ENCODE measurements at places on chromosomes 4 and X.

- no peak overlapping the region for H3K27ac ChIP-seq
- H3K4me1 ChIP-seq: no peaks in the 10 kb centered on the region
Measured at GRCh38 chr4:183029365-183029764, 69.7 kb upstream of the WWC2 start.

GRCh38 chr4:4440333-4441061, 53.6 kb downstream of the NSG1 start:
- H3K27ac ChIP-seq: no peak overlapping the region
- H3K36me3 ChIP-seq: peaks cover 45% of the 10 kb centered on the region
- DNase-seq: no peak
- no peaks in the 10 kb centered on the region for H3K27me3 ChIP-seq
- no peaks in the 10 kb centered on the region for H3K4me1 ChIP-seq

GRCh38 chrX:129772796-129773431, 6.8 kb upstream of the SASH3 start:
- peak overlapping the region; percentile 57 for H3K4me3 ChIP-seq
- H3K4me1 ChIP-seq: peaks cover 76% of the 10 kb centered on the region
- H3K36me3 ChIP-seq: no peaks in the 10 kb centered on the region
- H3K27me3 ChIP-seq: no peaks in the 10 kb centered on the region
- DNase-seq: peak; percentile 91
- peak overlapping the region; percentile 98 for H3K27ac ChIP-seq

GRCh38 chrX:109537324-109537665, 651 bp downstream of the NXT2 start:
- peak overlapping the region; percentile 99 for H3K27ac ChIP-seq
- H3K4me1 ChIP-seq: peaks cover 20% of the 10 kb centered on the region
- no peaks in the 10 kb centered on the region for H3K36me3 ChIP-seq

DNA sequence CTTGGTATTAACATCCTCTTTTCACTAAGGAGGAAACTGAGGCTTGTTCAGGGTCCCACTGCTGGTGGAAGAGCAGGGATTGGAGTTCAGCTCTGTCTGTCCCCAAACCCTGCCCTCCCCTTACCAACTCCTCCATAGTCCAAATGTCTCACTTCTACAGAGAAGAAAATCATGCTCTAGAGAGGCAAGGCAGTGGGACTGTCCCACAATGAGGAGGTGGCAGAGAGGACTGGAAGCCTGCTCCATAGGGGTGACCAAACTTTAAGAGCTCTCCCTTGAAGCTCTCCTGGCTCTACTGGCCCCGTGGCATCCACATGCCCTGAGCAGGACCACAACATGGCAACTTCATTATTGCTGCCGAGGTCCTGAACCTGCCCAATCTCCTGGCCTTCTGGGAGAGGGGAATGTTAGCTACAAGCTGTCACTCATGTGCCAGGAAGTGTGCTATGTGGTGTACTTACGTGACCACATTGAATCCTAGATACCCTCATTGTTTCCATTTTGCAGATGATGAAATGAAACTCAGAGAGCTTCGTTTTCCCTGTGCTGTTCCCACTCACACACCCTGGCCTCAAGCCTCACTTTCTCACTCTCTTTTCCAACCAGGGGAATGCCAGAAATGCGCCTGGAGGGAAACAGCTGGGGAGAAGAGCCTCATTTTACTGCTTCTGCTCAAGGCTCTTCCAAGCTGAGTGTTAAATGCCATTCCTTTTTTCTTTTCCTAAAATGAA, 71.5 kb downstream of the ANAPC4 start:
- no peaks in the 10 kb centered on the region for H3K36me3 ChIP-seq
- DNase-seq: no peak
- H3K4me1 ChIP-seq: no peaks in the 10 kb centered on the region
- no peaks in the 10 kb centered on the region for H3K27me3 ChIP-seq

- H3K27me3 ChIP-seq: no peaks in the 10 kb centered on the region
- H3K4me3 ChIP-seq: no peak overlapping the region
- H3K36me3 ChIP-seq: no peaks in the 10 kb centered on the region
Measured at GRCh38 chr4:107258359-107258758, 222.2 kb upstream of the DKK2 start.

DNA sequence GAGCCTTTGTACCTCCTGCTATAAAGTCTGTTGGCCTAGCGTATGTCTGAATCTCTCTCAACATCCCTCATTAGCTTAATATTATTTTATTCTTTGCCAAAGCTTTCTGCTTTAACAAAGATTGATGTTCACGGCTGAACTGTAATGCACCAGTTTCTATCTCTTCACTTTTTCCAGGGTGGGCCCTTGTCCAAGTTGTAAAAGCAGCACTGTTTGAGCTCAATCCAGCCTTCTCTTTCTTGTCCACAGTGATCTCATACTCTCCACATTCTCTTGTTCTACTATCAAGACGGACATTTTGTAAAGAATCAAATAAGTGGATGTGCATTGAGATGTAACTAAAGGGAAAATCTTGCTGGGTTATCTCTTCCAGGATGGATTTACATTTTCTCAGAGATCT, 34.4 kb upstream of the RTL3 start:
- DNase-seq: no peak
- H3K27ac ChIP-seq: no peak overlapping the region
- peaks cover 1% of the 10 kb centered on the region for H3K36me3 ChIP-seq
- H3K4me1 ChIP-seq: peaks cover 2% of the 10 kb centered on the region

DNA sequence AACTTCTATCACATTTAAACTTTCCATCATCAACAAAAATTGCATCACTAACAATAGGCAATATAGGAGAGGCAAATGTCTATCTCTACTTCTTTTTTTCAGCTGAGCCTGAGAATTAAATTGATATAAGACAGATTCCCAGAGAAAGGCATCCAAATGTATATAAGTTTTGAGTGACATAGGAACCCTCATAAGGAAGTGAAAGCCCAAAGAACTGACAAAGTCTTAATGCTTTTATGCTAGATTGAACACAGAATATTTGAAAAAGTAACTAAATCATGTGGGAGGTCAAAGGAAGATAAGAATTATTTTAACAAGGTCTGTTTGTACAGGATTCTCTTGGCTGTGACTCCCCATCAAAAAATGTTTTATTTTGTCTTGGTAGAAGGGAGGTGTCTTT, 714.9 kb downstream of the GRXCR1 start:
- DNase-seq: no peak
- H3K27me3 ChIP-seq: no peaks in the 10 kb centered on the region
- no peak overlapping the region for H3K4me3 ChIP-seq
- no peak overlapping the region for H3K27ac ChIP-seq
- peaks cover 16% of the 10 kb centered on the region for H3K4me1 ChIP-seq

- no peak overlapping the region for H3K4me3 ChIP-seq
- H3K4me1 ChIP-seq: no peaks in the 10 kb centered on the region
- DNase-seq: no peak
- no peak overlapping the region for H3K27ac ChIP-seq
Measured at GRCh38 chr4:141177171-141177570, 43.5 kb upstream of the ZNF330 start.

DNA sequence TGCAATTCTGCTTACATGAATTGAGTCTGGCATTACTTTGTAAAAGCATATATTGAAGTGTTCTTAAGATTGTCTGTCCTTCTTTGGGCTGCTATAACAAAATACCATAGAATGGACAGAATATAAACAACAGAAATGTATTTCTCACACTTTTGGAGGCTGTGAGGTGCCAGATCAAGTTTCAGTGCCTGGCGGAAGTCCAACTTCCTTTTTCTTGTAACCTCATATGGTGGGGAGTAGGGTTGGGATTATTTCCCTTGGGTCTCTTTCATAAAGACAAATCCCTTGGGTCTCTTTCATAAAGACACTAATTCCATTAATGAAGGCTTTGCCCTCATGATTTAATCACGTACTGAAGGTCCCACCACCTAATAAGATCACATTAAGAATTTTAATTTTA, 199.3 kb upstream of the GRID2 start:
- no peak overlapping the region for H3K4me3 ChIP-seq
- no peak overlapping the region for H3K27ac ChIP-seq
- H3K4me1 ChIP-seq: no peaks in the 10 kb centered on the region
- H3K27me3 ChIP-seq: no peaks in the 10 kb centered on the region
- DNase-seq: no peak

DNA sequence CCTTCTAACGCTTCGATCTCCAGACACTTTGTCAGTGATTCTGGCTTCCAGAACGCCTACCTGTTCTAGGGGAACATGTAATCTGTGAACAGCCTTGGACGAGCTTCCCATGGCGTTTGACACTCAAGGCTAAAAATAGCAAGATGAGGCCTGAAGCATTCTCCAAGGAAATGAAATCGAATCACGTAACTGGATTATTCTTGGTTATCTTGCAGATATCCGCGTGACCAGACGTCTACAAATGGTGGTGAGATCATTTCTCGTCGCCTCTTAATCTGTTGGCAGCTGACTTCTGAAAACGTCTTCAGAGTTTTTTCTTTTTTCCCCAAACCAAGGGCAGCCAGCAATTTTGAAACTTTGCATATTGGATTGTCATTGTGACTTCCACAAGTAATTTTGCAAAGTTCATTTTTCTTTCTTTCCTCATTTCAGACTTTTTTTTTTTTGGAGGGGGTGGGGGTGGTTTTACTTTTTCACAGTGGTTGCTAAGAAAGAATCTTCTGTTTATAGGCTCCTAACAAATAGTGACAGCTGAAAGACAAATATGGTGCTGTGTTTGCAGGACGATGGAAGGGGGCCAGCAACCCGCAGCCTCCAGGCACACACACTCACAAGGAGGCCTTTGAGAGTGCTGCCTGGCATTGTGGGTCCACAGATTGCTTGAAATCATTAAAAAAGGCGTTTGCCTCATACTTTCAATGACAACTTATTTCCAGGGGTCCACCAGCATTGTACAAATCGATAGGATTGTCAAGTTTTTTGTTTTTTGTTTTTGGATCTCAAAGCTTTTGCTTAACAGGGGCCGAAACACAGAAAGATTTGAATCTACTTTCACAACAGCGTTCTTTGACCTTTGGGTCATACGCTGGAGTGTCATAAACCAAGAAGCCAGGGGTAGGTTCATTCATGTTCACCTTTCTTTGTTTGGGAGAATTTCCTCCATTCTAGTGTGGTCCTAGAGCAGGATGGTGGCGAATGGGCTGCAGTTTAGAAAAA, 32.4 kb upstream of the PDLIM3 start:
- H3K4me1 ChIP-seq: no peaks in the 10 kb centered on the region
- H3K27me3 ChIP-seq: peaks cover 10% of the 10 kb centered on the region
- H3K27ac ChIP-seq: no peak overlapping the region
- no peaks in the 10 kb centered on the region for H3K36me3 ChIP-seq
- no peak for DNase-seq

- no peaks in the 10 kb centered on the region for H3K36me3 ChIP-seq
- no peak overlapping the region for H3K4me3 ChIP-seq
- no peak for DNase-seq
- H3K27me3 ChIP-seq: peaks cover 5% of the 10 kb centered on the region
Measured at GRCh38 chr4:38950159-38950558, 82.0 kb downstream of the TMEM156 start.

GRCh38 chr4:88696630-88697029, 999 bp downstream of the NAP1L5 start:
- H3K36me3 ChIP-seq: peaks cover 20% of the 10 kb centered on the region
- no peaks in the 10 kb centered on the region for H3K27me3 ChIP-seq
- no peak for DNase-seq
- H3K4me1 ChIP-seq: peaks cover 16% of the 10 kb centered on the region
- H3K27ac ChIP-seq: no peak overlapping the region

GRCh38 chrX:8743126-8743732, 11.3 kb upstream of the ANOS1 start:
- H3K4me3 ChIP-seq: no peak overlapping the region
- H3K27ac ChIP-seq: no peak overlapping the region
- no peaks in the 10 kb centered on the region for H3K4me1 ChIP-seq
- peaks cover 18% of the 10 kb centered on the region for H3K27me3 ChIP-seq

- no peak overlapping the region for H3K4me3 ChIP-seq
- peak overlapping the region; percentile 77 for H3K27ac ChIP-seq
- no peak for DNase-seq
- peaks cover 20% of the 10 kb centered on the region for H3K27me3 ChIP-seq
- no peaks in the 10 kb centered on the region for H3K36me3 ChIP-seq
Measured at GRCh38 chr4:8188743-8189550, 10.1 kb upstream of the SH3TC1 start.

GRCh38 chr4:109040441-109040840, 262.0 kb downstream of the COL25A1 start:
- H3K27me3 ChIP-seq: no peaks in the 10 kb centered on the region
- no peaks in the 10 kb centered on the region for H3K36me3 ChIP-seq
- no peak overlapping the region for H3K4me3 ChIP-seq
- H3K27ac ChIP-seq: no peak overlapping the region
- no peaks in the 10 kb centered on the region for H3K4me1 ChIP-seq
- no peak for DNase-seq

DNA sequence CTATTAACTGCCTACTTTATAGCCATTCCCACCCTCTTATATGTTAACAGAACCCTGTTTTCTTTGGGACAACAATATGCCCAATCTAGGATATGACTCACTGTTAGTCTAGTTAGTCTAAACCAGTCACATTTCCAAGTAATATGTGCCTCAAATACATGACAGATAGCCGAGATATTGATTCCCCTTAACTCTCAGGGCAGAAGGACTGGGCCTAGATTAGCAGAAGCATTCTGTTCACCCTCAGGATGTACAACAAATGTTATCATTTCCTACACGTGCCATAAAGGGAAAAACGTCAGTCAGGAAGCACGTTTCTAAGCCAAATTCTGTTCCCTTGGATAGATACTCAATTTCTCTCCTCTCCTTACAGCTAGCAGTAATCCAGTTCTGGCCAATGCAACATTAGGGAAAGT, 114.1 kb downstream of the SLC10A7 start:
- H3K36me3 ChIP-seq: no peaks in the 10 kb centered on the region
- DNase-seq: no peak
- no peak overlapping the region for H3K4me3 ChIP-seq
- H3K27me3 ChIP-seq: no peaks in the 10 kb centered on the region
- H3K27ac ChIP-seq: no peak overlapping the region

GRCh38 chrX:120625371-120625770, 4.5 kb downstream of the C1GALT1C1 start:
- no peaks in the 10 kb centered on the region for H3K4me1 ChIP-seq
- H3K27ac ChIP-seq: no peak overlapping the region
- H3K36me3 ChIP-seq: peaks cover 3% of the 10 kb centered on the region
- H3K4me3 ChIP-seq: no peak overlapping the region
- no peaks in the 10 kb centered on the region for H3K27me3 ChIP-seq

Measured in stimulated activated naive B cell treated with anti-CD40 and anti-IgM and Interleukin-4, amounts not matched to agents 10 μg/mL and 1 μg/mL and 100 μg/mL, for 72 hours (primary cell).